Activated T-cell treated with anti-CD3 and anti-CD28 coated beads, Interleukin-2, amount 50 U/mL, for 24 hours (primary cell): ENCODE measurements at places on chromosomes 1 and 21.

DNA sequence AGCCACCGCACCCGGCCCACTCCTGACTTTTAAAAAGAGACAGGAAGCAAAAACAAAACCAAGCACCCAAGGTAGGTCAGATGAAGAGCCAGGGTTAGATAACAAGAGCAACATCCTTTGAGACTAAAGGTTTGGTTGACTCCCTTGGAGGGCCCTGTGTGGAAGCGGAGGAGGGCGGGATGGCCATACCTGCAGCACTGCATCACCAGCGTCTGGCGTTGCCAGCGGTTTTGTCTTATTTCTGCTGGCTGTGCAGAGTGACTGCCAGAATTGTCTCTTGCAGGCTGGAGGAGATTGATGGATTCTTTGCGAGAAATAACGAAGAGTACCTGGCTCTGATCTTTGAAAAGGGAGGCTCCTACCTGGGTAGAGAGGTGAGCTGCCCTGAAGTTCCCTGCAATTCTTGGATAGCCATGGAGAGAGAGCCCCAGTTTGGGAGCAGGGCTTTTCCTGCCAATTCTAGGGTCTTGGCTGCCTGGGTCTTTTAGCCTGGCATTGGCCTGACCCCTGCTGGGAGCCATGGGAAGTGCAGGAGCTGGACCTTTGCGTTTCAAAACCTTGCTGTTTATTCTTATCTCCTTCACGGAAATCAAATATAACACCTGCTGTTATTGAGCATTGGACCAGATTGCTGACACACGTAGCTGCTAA, 24.0 kb downstream of the QSOX1 start:
- no peak overlapping the region for H3K27ac ChIP-seq
- no peaks in the 10 kb centered on the region for H3K27me3 ChIP-seq
- H3K36me3 ChIP-seq, result peaks cover 15% of the 10 kb centered on the region
- DNase-seq, result peak; percentile 80
- H3K4me1 ChIP-seq, result no peaks in the 10 kb centered on the region

DNA sequence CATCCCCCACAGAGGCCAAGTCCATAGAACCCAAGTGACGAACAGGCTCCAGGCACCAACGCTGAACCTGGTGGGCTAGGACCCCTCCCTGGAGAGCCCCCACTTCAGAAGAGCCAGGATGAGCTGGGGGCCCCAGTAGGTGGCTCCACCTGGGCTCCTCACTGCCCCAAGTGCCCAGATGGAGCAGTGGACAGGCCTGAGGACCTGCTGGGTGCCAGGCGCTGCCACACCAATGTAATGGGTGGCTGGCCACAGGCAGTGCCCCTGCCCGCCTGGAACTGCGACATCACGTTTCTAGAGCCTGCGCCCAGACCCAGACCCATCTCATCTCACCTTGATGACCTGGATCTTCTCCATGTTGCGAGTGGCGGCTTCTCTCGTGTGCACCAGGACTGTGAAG, 5.6 kb downstream of the MAD2L2 start:
- peaks cover 71% of the 10 kb centered on the region for H3K36me3 ChIP-seq
- H3K27ac ChIP-seq, result no peak overlapping the region
- H3K4me1 ChIP-seq, result peaks cover 12% of the 10 kb centered on the region
- H3K27me3 ChIP-seq, result no peaks in the 10 kb centered on the region
- no peak overlapping the region for H3K4me3 ChIP-seq

GRCh38 chr1:33740040-33740744, 123.7 kb upstream of the HMGB4 start:
- H3K36me3 ChIP-seq, result no peaks in the 10 kb centered on the region
- no peak for DNase-seq
- peaks cover 27% of the 10 kb centered on the region for H3K27me3 ChIP-seq
- no peaks in the 10 kb centered on the region for H3K4me1 ChIP-seq

DNA sequence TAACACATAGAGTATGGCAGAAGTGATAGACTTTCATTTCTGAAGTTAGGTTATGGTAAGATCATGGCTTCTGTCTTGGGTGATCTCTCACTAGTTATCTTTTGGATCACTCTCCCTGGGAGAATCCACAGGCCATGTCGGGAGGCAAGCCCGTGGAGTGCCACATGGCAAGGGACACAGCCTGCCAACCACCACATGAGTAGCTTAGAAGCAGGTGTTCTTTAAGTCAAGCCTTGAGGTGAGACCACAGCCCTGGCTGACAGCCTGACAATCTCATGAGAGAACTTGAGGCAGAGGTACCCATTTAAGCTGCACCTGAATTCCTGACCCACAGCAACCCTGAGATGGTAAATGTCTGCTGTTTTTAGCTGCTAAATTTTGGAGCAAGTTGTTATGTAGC, 130.4 kb downstream of the KCNN3 start:
- peaks cover 3% of the 10 kb centered on the region for H3K27me3 ChIP-seq
- no peak for DNase-seq
- H3K4me1 ChIP-seq, result peaks cover 64% of the 10 kb centered on the region
- no peaks in the 10 kb centered on the region for H3K36me3 ChIP-seq

GRCh38 chr1:201597551-201598230, 58.8 kb downstream of the NAV1 start:
- H3K27me3 ChIP-seq, result no peaks in the 10 kb centered on the region
- no peak overlapping the region for H3K4me3 ChIP-seq
- H3K36me3 ChIP-seq, result no peaks in the 10 kb centered on the region
- DNase-seq, result no peak
- no peak overlapping the region for H3K27ac ChIP-seq

DNA sequence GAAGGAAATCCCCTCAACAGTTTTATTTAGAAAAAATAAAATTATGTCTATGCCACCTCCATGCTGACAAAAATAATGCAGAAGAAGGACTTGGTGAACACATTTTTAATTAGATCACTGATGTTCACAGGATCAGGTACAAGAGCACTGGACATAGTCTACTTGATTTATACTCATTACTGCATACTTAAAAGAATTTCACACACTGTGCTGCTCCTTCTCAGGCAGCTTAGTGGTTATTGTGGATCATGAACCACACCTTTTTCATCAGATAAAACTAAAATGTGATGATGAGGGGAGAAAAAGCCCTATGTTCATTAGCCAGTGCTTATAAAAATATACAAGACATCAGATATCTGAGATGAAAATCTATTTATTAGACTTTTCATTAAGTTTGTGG, 103.3 kb upstream of the DPH5 start:
- no peak for DNase-seq
- H3K4me1 ChIP-seq, result peaks cover 69% of the 10 kb centered on the region
- H3K4me3 ChIP-seq, result no peak overlapping the region
- no peaks in the 10 kb centered on the region for H3K27me3 ChIP-seq

GRCh38 chr1:159429074-159429861, 2.7 kb upstream of the OR10J4 start:
- H3K36me3 ChIP-seq, result no peaks in the 10 kb centered on the region
- H3K27me3 ChIP-seq, result peaks cover 10% of the 10 kb centered on the region
- DNase-seq, result no peak
- H3K27ac ChIP-seq, result no peak overlapping the region
- H3K4me3 ChIP-seq, result no peak overlapping the region
- no peaks in the 10 kb centered on the region for H3K4me1 ChIP-seq

DNA sequence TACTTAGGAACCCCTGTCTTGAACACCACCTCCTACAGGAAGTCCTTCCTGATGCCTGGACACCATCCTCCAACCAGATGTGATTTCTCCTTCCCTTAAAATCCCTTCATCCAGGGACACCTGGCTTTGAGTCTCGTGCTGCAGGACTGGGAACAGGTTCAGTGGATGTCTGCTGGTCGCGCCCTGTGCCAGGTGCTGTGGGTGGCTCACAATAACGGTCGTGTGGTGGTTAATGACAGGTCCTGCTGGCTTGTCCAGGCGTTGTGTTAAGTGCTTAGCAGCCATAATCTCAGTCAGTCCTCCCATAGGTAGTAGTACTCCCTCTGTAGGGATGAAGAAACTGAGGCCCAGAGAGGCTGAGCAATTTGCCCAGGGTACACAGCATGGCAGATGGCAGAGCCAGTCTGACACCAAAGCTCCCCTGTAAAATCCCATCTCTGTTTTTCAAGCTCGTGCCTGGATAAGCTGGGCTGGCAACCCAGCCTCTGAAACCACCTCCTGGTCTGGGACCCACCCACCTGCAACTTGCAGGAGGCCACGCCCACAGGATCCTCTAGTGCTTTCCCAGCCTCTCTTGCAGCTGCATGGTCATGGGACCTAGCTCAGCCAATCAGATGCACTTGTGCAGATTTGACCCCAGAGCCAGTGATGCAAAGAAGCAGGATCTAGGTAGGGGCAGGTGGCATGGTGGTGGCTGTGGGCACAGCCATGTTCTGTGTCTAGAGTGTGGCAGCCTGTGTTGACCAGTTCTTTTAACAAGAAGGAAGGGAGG, 106.0 kb upstream of the IFFO2 start:
- H3K4me1 ChIP-seq, result peaks cover 3% of the 10 kb centered on the region
- H3K36me3 ChIP-seq, result no peaks in the 10 kb centered on the region
- H3K27ac ChIP-seq, result peak overlapping the region; percentile 74
- no peak for DNase-seq

DNA sequence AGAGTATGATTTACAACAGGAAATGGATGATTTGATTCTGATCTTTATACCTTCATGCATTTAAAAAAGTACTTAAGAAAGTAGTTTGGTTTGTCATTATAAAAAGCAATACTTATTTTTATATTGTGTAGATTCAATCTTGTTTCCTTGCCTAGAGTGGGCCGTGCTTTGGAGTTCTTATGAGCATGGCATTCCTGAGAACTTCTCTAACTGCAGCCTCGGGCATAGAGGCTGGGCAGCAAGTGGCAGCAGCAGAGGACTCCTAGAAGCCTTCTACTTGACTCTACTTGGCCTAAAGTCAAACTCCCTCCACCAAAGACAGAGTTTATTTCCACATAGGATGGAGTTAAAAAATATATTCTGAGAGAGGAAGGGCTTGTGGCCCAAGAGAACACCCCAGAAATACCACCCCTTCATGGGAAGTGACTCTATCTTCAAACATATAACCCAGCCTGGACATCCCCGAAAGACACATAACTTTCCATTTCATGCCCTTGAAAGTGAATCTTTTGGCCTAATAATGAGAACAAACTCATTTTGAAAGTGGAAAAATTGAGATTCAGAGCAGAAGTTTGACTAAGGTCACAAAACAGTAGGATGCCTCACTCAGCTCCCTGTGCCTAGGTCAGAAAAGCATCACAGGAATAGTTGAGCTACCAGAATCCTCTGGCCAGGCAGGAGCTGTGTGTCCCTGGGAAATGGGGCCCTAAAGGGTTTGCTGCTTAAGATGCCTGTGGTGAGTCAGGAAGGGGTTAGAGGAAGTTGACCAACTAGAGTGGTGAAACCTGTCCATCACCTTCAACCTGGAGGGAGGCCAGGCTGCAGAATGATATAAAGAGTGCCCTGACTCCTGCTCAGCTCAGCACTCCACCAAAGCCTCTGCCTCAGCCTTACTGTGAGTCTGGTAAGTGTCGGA, at the start of gene IVL:
IVL (plus strand) TSS at position 861 of the 916 bp plus-strand sequence. CDS start 1,252 bp downstream, outside the sequence.
- peaks cover 63% of the 10 kb centered on the region for H3K27me3 ChIP-seq
- no peak within 1 kb of the TSS for H3K4me3 ChIP-seq
- no peak for DNase-seq
- H3K27ac ChIP-seq, result peak within 1 kb of the TSS; percentile 74

- H3K36me3 ChIP-seq, result no peaks in the 10 kb centered on the region
- no peaks in the 10 kb centered on the region for H3K27me3 ChIP-seq
- H3K27ac ChIP-seq, result no peak overlapping the region
These were observed 192.3 kb upstream of the ADGRL4 start for GRCh38 chr1:79198832-79199231.

- H3K4me3 ChIP-seq, result no peak overlapping the region
- H3K4me1 ChIP-seq, result peaks cover 5% of the 10 kb centered on the region
- H3K27ac ChIP-seq, result no peak overlapping the region
- no peaks in the 10 kb centered on the region for H3K36me3 ChIP-seq
These were observed 283.5 kb downstream of the S1PR1 start for GRCh38 chr1:101520302-101520701.

GRCh38 chr21:33433425-33434114, 30.4 kb downstream of the IFNGR2 start:
- H3K27ac ChIP-seq, result peak overlapping the region; percentile 74
- no peak overlapping the region for H3K4me3 ChIP-seq
- H3K27me3 ChIP-seq, result no peaks in the 10 kb centered on the region

- H3K36me3 ChIP-seq, result no peaks in the 10 kb centered on the region
- no peak for DNase-seq
- no peak overlapping the region for H3K4me3 ChIP-seq
- no peaks in the 10 kb centered on the region for H3K4me1 ChIP-seq
These were observed 123.0 kb upstream of the IGSF21 start for GRCh38 chr1:17984583-17984982.

- DNase-seq, result no peak
- no peak overlapping the region for H3K27ac ChIP-seq
- peaks cover 52% of the 10 kb centered on the region for H3K27me3 ChIP-seq
- H3K4me3 ChIP-seq, result no peak overlapping the region
- no peaks in the 10 kb centered on the region for H3K4me1 ChIP-seq
These were observed 18.1 kb upstream of the ARHGAP29 start for GRCh38 chr1:94255476-94255875.

- DNase-seq, result no peak
- peak overlapping the region; percentile 90 for H3K4me3 ChIP-seq
- H3K27me3 ChIP-seq, result no peaks in the 10 kb centered on the region
- peaks cover 50% of the 10 kb centered on the region for H3K36me3 ChIP-seq
These were observed 600 bp downstream of the CLK2 start for GRCh38 chr1:155272466-155273342.
